Amniotic epithelial cell (primary cell): ENCODE measurements at places on chromosomes 2 and 18.

GRCh38 chr2:206642075-206643025 lies at the start of gene FAM237A:
TSS of gene FAM237A (plus strand) at chr2:206642487. CDS start at chr2:206644237, 1,750 bp downstream.
- peak; percentile 56 for DNase-seq

- no peak for DNase-seq
Measured at GRCh38 chr18:6751222-6751621, 21.7 kb downstream of the ARHGAP28 start.

- no peak for DNase-seq
Measured at GRCh38 chr2:239245107-239245506, 155.7 kb downstream of the HDAC4 start.

DNA sequence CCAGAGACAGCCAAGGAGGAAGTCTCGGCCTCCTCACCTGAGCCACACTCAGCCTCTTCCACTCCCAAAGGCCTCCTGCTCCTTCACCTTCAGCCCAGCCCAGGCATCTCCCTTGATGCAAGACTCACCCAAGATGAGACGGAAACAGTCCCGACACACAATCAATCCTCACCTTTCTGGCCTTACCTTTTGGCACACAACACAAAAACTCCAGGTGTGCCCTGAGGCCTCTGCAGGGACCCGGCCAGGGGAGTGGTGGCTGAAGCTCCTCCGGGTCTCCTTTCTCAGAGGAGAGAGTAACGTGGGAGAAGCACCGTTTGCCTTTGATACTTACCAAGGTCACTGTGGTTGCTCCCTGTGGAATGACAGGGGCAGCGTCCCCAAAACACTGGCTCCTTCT lies 23.8 kb upstream of the EFHD1 start:
- no peak for DNase-seq

- DNase-seq: peak; percentile 91
Measured at GRCh38 chr2:37871456-37872191, 53.5 kb upstream of the RMDN2 start.

DNA sequence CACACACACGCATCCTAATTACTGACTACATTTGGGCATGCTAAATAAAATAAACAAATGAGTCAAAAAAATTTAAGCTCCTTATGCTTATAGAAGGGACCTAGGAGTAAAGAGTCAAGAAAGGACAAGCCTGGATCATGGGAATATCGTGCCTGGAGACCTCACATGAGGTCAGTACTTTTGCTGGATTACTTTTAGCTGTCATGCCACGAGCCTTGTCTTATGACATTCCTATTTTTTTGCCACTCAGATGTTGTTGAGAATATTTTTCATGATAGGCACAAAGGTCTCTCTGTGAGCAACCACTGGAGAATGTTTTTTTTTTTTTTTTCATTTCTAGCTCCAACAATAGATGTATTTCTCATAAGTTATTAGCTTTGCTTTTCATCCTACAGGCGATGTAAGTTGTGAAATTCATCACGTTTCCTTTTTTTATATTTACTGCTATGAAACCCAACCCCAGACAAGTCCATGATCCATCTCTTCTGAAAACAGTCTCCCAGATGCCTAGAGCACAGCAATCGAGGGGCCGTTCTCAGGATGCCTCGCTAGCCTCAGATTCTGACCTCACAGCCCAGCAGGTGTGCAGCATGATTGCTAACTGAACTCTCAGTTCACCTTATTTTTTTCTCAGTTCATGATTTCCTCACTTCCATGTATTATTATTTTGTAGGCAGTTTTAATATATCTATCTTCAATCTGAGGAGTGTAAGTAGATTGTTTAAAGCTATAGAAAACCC lies 464.5 kb downstream of the IRS1 start:
- DNase-seq: peak; percentile 63

GRCh38 chr2:136407952-136408318 lies 290.0 kb upstream of the CXCR4 start:
- no peak for DNase-seq

DNA sequence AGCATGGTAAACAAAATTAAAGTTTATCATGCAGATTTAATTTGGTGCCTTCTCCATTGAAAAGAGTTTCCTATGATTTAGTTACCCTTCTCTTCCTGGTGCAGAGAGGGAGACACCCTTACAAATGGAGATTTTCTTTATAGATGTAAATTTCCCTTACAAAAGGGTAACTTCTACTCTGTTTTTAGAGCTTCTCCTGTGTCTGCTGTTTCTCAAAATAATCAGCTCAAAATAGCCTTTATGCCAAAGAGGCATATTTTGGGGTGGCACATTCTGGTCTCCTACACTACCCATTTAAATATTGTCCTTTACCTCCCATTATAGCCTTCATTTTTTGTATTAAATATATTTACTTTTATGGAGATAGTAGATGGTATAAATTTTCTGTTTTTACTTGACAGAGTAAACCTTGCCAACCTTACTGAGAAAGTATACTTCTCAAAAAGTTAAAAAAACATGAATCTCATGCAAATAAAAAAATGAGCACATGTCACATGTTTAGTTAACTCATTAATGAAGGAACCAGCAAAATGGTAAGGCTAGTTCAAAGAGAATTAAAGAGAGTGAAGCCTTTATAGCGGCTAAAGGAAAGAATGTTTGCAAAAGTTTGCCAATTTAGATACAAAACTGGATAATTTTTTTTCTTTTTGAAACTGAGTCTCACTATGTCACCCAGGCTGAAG lies 83.3 kb upstream of the MSH6 start:
- DNase-seq: no peak

GRCh38 chr2:208253600-208254117 lies 1.2 kb downstream of the IDH1 start:
- DNase-seq: no peak

- DNase-seq: no peak
Measured at GRCh38 chr18:64379662-64380061, 230.8 kb upstream of the LINC00305 start.

- peak; percentile 51 for DNase-seq
Measured at GRCh38 chr18:28183418-28184078, 6.6 kb upstream of the CDH2 start.

- DNase-seq: no peak
Measured at GRCh38 chr2:237322564-237322963, 91.4 kb downstream of the COL6A3 start.

DNA sequence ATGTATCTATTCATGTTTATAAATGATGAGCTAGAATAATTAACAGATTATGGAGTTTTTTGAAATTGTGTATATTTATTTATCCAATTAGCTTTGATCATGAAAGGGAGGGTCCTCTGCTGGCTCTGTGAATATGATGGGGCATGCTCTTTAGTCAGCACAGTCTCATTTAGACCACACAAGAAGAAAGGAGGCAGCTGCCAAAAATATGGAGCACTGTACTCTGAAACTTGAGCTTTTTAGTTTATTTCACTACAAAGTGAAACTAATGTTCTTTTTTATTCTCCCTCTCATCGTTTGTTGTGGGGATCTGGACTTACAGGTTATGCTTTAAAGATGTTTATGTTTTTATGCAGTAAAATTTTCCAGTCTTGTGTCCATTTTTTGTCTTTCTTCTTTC lies 266.9 kb upstream of the GULP1 start:
- no peak for DNase-seq

DNA sequence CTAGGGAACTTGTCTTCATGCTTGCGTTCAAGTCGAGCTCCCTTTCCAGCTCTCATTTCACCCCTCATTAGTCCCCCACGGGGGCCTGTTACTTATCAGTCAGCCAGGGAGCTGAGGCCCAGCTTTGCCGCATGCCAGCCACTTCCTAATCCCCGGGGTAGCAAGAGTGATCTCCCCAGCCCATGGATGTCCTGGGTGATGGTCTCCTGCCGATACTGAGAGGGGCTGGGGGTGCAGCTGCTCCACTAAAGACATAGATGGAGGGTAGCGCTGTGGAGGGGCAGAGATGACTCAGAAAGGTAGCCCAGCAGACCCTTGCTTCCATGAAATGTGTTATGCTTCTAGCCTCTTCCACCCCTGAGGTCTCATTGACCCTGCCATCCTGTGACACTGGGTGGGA lies 314.0 kb upstream of the EPAS1 start:
- no peak for DNase-seq

- no peak for DNase-seq
Measured at GRCh38 chr2:9747396-9747795, 95.9 kb upstream of the TAF1B start.

DNA sequence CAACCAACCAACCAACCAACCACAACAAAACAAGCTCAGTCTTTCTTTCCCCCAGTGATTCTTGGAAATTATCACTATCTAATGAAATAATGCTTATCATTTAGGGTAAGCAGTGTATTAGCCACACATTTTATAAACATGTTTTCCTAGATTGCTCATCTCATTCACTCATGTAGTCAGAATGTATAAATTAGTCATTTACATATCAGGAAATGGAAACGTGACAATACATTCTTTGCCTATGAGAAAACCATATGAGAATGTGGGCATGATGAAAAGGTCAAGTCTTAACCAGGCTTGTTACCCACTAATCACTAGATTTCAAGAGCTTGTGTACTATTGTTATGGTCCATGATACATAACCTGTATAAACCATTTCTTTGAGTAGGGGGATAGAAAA lies 1583.4 kb upstream of the PIK3C3 start:
- peak; percentile 83 for DNase-seq

- no peak for DNase-seq
Measured at GRCh38 chr2:111148925-111149324, 28.2 kb downstream of the BCL2L11 start.

- no peak for DNase-seq
Measured at GRCh38 chr2:35931626-35932025, 424.0 kb upstream of the CRIM1 start.

- DNase-seq: no peak
Measured at GRCh38 chr2:54585136-54585733, 129.1 kb downstream of the SPTBN1 start.

- no peak for DNase-seq
Measured at GRCh38 chr2:227386630-227387029, 1.1 kb downstream of the SCYGR1 start.

DNA sequence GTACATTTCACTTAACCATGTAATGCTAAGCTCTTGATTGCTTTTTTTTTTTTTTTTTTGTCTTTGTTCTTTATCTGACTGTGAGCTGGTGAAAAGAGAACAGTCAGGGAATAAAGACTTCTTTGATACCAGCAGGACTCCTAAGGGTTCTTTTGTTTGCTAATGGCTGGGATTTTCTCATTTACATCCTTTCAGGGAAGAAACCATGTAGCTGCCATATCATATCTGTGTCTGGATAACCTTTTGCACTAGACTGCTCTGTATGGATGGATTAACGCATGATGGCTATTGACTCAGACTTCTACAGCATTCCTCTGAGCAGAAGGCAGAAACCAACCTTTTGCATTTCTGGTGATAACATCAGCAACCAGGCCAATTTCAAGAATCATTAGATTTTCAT lies 504.0 kb downstream of the LRRTM4 start:
- peak; percentile 50 for DNase-seq

GRCh38 chr2:160209516-160209856 lies 9.4 kb upstream of the ITGB6 start:
- peak; percentile 98 for DNase-seq

GRCh38 chr18:50855976-50856757 lies 22.8 kb upstream of the ME2 start:
- no peak for DNase-seq

DNA sequence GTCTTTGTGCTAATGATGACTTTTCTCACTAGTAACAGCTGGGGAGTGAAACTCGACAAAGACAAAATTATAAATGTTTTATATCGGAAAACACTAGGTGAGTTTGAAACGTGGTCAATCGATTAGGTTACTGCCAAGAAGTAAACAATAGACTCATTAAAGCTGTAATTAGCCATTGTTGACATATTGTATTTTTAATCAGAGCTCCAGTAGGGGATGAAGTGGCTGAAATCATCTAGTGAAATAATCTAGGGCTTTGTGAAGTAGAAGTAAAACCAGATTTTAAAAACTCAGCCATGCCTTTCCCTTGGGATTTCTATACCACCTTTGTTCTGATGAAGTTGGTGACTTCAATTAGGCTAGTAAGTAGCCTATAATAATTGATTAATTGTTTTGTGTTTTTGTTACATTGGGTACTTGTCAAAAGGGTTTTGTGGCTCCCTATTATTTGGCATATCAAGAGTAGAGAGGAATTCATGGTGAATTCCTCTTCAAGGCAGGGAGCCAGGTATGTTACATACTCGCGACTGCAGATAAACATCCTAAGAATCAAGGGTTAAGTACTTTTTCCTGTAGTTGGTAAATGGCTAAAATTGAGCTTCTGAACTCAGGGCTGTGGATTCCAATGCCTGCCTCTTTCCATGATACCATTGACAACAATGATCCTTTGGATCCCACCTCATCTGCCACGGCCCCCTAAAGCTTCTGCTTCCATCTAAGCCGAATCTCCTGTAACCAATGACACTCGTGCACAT lies 31.6 kb downstream of the RAB27B start:
- no peak for DNase-seq

DNA sequence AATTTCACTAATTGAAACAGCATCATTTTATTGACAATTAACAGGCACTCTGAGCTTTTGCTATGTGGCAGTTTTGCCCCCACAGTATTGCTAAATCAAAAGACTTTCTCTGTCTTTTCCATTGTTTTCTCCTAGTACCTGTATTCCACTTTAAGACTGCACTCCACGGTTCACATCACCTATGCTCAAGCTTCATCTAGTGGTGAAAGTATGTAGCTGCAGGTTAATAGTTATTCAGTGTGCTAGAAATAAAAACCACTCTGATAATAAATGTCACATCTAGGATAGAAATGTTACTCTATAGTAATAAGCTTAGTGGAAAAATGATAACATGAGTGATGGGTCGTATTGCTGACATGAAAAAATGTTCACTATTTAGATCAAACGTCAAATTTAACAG lies 24.6 kb downstream of the ARL6IP6 start:
- peak; percentile 21 for DNase-seq

DNA sequence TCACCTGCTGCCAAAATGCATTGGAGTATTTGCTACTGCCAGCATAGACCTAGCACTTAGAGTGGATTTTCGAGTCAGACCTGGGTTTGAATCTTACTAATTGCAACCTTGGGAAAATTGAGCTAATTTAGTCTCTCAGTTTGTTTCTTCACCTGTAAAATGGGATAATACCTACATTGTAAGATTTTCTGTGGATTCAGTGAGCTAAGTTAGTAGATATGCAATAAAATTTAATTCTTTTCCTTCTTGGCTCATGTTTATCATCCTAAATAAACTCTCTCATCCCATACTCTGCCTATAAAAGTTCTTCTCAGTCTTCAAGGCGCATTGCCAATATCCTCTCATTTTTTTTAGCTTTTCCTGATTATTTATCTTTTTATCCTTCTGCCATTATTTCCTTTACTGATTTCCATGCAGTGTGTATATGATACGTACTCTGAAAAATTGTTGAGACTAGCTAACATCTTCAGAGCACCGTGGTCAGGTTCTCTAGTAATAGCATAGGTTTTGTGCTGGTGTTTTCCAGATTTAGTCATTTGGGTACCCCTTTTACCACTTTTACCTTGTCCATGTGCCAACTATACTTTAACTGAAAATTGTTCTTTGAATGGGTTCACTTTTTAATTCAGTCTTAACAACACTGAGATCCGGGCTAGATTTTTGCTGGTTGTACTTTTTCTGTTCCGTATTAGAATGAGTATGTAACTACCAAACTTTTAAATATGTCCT lies 7.3 kb downstream of the CEP192 start:
- DNase-seq: no peak

DNA sequence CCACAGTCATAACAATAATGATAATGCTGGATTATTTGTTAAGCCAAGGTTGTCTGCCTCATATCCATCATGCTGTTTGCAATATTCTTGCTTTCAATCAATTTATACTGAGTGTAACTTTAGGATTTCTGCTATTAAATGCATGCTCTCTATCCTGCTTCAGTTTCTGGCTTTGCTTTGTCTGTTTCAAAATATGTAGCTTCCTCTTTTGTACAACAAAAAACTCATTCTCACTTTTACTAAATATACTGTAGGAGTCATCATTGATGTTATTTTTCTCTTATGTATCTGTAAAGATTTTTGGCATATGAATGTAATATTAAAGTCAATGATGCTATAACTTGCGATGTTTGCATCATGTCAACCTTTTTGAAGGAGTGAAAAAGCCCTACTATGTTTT lies 149.3 kb downstream of the GPD2 start:
- no peak for DNase-seq
